ENCODE measurements at places on chromosomes 1 and 21.

DNA sequence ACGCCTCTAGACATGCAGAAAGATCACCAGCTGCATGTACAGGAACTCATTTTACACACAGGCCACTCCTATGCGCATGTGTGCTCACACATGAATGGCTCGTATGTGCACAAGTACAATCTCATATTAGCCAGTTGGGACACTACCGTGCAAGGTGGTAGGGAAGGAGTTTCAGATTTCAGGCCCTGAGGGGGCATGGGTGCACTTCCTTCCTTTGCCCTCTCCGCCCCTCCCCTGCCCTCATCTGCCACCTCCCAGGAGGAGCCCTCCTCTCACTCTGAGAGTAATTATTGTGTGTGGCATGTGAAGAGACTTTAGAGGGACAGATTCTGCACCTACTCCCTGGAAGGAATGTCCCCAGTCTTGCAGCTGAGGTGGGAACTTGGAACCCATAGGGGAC lies 14.8 kb downstream of the EDN2 start:
- no peak for DNase-seq

DNA sequence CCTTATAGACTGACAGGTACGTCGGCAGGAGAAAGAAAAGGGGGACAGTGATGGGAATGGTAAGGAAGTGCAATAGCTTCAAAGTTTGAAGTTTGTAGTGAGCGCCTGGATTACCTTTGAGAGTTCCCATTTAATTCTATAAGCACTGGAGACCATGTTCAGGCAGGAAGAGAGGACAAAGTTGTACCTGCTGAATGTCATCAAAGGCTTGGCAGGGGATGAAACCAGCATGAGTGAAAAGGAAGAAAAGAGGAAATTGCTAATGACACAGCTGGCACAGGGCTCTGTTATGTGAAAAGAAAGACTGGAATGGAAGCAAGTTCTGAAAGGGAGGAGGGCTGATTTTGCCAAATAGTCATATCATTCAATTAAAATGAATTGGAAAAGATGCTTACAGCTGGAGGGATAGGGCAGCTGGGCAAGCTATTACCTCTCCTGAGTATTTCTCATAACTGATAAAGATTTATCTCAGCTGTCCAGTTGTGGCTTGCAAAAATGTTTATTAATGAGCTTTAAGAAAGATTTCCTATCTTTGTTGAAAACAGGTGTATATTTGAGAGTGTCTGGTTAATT lies 109.2 kb downstream of the HMCN1 start:
- DNase-seq = no peak

- no peak for DNase-seq
Observed at GRCh38 chr1:197526736-197527371, 248.4 kb downstream of the DENND1B start.

- no peak for DNase-seq
Observed at GRCh38 chr1:233138788-233139585, 156.5 kb downstream of the PCNX2 start.

GRCh38 chr1:244046907-244047611 lies 4.0 kb upstream of the ZBTB18 start:
- no peak for DNase-seq

DNA sequence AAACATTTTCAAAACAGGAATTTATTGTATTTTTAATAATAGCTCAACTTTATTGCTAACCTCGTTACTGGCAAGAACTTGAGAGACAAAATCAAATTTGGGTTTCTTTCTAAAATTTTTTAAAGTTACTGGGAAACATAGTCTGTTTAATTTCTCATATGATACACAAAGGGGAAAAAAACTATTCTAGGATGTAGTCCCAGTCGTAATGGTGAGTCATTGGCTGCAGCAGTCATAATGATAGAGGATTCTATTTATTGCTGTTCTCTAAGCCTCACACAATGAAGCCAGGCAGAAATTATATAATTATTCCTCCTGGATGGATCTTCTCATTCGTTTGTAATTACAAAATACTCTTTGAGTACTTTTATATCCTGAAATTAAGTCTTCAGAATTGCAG lies 326.5 kb upstream of the SGIP1 start:
- no peak for DNase-seq
